T follicular helper cell (primary cell): ENCODE measurements at places on chromosomes 6 and 20.

DNA sequence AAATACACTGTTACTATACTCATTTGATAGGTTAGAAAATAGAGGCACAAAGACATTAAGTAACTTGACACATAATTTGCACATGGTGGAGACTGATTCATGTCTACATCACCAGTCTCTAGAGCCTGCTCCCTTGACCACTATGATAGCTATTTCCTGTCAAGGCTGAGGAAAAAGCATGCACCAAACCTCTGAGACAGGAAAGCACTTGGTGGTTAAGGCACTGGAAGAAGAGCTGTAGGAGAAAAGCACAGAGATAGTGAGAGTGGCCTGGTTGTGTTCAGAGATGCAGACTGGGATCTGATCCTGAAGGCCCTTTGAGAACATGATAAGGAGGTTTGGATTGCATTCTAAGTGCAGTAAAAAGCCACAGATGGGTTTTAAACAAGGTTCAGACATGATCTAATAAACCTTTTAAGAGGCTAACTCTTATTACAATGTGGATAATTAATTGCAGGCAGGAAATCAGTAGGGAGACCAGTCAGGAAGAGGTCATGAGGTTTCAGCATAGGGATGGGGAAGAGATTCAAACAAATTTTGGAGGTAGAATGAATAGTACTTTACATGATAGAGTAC lies 168.9 kb downstream of the PHF3 start:
- DNase-seq, result no peak

DNA sequence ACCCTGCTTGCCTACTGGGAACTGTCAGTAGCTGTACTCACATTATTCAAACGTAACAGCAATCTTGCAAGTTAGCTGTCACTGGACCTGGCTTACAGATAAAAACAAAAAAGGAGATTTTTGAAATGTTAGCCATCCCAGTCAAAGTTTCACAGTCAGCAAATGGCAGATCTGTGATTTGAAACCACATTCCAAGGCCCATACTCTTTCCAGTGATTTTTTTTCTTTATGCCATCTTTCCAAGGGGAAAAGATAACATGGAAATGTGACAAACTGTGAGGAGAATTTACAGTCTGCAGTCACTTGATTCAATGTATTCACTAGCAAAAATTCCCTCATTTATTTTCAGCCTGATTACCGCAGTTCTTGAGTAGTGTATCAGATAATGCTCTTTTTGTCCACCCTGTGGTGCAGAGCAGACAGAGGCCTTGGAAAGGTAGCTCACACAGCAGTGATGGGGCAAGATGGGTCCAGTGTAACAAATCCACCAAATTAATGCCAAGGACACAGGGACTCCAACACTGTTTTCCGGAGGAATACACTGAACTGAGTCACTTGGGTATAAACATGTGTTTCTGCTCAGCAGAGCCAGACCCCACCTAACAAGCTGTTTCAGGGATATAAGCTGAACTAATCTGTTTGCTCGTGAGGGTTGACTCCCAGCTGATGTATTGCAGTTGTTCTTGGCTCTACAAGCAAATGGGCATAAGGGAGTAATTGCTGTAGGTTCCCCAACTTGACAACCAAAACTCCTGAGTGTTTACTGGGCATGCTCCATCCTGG lies 49.9 kb upstream of the ADGRF1 start:
- DNase-seq, result no peak

- DNase-seq, result no peak
Observed at GRCh38 chr6:14365393-14365792, 247.8 kb downstream of the CD83 start.

DNA sequence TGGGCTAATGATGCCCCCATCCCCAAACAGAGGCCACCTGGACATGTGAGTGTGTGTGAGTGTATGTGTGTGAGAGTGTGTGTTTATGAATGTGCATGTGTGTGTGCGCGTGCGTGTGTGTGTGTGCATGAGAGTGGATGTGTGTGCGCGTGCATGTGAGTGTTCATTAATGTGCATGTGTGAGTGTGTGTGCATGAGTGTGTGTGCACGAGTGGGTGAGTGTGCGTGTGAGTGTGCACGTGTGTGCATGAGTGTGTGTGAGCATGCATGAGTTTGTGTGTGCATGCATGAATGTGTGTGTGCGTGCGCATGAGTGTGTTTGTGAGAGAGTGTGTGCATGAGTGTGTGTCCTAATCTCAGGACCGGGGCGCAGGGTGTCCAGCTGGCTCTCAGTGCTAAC lies 1.3 kb downstream of the IYD start:
- no peak for DNase-seq

GRCh38 chr20:53785320-53785719 lies 191.7 kb upstream of the ZNF217 start:
- no peak for DNase-seq

- no peak for DNase-seq
Observed at GRCh38 chr6:130632897-130633296, 194.3 kb upstream of the SMLR1 start.

GRCh38 chr6:41353333-41353732 lies 17.9 kb downstream of the NCR2 start:
- DNase-seq, result no peak

- no peak for DNase-seq
Observed at GRCh38 chr6:134590449-134590848, 272.5 kb upstream of the SGK1 start.

DNA sequence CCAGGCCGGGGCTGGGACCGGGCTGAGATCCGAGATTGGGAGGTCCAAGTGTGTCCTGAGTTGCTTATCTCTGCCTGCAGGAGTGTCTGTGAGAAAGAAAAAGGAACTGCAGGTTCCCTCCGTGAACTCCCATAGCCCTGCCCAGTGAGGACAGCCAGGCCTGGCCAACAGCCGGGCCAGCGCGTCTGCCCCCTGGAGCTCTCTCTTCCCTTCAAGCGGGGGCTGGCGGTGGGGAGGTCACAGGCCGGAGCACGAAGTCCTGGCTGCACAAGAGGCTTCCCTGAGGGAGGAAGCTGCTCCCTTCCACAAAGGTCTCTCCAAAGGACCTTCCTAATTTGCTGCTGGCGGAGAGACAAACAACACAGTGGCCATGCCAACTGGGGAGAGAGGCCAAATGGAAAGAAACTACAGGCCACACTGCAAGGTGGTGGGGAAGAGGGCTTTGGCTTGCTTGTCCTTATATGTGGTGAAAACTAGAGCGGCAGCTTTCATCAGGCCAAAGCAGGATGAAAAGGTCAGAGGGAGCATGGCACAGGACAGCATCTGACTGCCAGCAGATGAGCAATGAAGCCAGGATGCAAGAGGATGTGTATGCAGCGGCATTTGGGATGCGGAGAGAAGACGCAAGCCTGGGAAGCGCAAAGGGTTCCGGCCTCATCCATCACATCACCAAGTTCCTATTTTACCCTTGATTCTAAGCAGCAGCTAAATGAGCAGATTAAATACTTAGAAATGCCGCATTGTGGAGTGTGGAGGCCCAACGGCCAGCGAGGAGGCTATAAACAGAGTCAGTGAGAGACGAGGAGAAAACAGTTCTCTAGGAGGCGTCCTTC lies 260.0 kb downstream of the ERMARD start:
- no peak for DNase-seq

DNA sequence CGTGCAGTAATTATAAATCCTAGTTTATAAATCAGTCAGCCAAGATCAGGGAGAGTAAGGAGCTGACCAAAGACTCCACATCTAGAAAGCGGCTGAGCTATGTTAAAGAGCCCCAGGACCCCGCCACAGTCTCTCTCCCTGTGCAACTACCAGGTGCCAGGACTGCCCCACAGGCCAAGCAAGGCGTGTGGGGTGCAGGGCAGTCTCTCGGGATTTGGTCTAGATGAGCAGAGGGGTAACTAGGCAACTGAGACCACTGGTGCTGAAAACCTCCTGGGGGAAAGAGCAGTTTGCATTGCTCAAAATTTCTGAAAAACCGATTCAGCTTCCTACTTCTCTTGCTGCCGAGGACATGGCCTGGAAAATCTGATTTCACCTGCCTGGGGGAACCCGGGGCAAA lies 10.4 kb downstream of the PMEPA1 start:
- no peak for DNase-seq
